HCT116 (cell line): ENCODE measurements at places on chromosomes 11 and 22. TPM values are rescaled to one million over a fixed set of nuclear protein-coding genes. Genes with fewer than 3 reads are reported as not detected.

- no peak for DNase-seq
These were observed 11.3 kb upstream of the SESN3 start for GRCh38 chr11:95242091-95242844.

- DNase-seq, result no peak
These were observed 14.6 kb downstream of the RPS6KA4 start for GRCh38 chr11:64373598-64373974.

- peak; percentile 57 for DNase-seq
These were observed 39.4 kb upstream of the CFAP300 start for GRCh38 chr11:102007567-102008437.

DNA sequence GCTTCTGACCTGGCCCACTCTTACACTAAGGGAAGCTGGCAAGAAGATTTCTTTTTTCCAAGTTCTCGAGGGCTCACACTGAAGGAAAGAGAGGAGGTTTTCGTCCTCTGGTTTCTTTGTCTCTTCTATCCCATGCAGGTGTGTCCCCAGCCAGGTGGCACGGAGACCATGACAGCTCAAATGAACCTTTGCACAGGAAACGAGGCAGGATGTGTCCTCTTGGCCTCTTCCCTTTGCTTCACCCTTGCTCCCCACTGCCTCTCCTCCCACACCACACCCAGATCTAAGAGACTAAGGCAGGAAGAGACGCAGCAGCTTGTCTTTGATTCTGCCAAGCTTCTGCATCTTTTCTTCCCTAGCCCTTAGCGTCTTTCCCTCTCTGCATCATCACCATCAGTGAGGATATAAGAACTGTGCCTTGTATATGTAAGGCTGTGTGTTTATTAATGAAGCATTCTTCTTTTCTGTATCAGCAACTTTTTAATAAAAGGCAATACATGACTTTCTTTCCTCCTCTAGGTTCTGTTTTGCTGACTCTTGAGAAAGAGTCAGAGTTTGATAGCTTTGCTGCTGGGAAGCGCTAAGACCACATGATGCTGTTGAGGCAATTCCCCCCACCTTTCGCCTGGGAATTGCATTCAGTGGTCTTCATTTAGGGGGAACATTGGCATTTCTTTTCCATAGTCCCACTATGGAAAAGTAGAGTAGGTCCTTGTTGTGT, 56.0 kb upstream of the PARVA start:
- DNase-seq, result no peak

DNA sequence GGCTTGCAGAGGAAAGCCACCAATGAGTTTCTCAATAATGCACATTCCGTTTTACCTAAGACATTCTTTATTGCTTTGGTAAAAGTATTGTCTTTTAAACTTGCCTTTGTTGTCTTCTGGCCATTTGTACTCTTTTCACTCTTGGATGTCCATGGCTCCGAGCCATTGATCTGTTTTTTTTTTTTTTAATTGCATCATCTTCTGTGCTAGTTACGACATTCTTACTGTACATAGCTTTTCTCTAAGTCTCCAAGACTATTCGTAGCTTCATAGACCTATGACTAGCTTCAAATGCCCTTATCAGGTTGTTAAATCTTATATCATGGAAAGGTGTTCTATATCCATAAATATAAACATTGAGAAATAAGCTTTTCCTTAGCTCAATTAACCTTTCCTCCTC, 1522.6 kb downstream of the FAM181B start:
- DNase-seq, result no peak

DNA sequence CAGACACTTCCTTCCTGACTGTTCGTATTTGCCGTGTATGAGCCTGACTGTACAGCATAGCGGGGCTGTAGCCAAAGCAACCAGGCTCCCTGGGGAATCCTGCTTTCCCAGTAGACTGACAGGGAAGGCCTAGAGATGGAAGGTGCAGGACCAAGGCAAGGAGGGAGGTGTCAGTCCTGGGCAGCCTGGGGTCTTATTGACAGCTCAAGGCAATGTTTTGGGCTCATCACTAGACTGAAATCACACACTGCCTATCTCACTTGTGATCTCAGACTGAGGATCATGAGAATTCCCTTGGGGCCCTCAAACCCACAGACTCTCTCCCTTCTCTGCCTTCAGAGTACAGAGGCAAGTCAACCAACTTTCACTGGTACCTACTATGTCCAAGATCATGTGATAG, 346.8 kb upstream of the NARS2 start:
- no peak for DNase-seq

DNA sequence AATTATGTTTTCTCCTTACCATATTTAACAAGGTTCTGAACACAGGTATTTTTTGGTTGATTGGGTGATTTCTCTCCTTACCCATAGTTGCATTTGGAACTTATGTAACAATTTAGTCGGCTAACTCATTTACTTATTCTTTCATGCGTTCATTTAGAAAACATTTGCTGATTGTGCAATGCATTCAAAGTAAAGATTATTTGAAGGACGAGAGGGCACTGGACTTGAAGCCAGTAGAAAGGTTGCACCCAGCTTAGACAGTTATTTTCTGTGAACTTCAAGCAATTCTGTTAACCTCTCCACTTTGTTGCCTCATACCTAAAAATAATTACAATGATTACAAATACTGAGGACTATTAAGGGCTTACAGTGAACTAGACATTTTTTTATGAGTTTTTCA, 769.6 kb downstream of the LRRC4C start:
- DNase-seq, result no peak

GRCh38 chr11:86240164-86240563, 4.4 kb upstream of the EED start:
- DNase-seq, result no peak

DNA sequence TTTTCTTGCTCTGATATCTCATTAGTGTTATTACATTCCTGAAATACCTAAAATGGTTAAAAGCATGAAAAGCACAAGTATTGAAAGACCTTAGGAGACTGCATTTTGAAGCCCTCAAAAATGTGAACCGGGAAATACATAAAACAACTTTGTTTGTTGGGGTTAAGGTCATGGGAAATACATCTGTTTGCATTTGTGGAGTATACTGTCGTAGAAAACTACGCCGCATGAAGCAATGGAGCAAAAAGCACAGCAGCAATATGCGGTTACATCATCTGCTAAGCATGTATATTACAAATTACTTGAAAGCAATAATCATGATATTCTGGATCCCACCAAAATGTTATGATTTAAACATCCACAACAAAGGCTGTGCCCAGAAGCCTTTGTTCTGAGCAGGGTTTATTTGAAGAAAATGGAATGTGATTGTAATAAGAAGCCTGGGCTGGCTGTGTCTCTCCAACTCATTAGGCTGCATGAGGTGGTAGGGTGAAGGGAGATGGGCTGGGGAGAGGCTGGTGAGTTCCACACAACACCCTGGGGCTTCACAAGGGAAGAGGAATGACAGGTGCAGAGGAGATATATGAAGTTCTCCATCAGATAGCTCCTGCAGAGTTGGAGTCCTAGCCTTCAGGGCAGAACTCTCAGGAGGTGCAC, 64.7 kb upstream of the LIN7C start:
- no peak for DNase-seq

- DNase-seq, result no peak
These were observed 466 bp downstream of the FAM168A start for GRCh38 chr11:73597336-73597955.

GRCh38 chr11:19903620-19904069, 191.0 kb downstream of the NAV2 start:
- peak; percentile 62 for DNase-seq

DNA sequence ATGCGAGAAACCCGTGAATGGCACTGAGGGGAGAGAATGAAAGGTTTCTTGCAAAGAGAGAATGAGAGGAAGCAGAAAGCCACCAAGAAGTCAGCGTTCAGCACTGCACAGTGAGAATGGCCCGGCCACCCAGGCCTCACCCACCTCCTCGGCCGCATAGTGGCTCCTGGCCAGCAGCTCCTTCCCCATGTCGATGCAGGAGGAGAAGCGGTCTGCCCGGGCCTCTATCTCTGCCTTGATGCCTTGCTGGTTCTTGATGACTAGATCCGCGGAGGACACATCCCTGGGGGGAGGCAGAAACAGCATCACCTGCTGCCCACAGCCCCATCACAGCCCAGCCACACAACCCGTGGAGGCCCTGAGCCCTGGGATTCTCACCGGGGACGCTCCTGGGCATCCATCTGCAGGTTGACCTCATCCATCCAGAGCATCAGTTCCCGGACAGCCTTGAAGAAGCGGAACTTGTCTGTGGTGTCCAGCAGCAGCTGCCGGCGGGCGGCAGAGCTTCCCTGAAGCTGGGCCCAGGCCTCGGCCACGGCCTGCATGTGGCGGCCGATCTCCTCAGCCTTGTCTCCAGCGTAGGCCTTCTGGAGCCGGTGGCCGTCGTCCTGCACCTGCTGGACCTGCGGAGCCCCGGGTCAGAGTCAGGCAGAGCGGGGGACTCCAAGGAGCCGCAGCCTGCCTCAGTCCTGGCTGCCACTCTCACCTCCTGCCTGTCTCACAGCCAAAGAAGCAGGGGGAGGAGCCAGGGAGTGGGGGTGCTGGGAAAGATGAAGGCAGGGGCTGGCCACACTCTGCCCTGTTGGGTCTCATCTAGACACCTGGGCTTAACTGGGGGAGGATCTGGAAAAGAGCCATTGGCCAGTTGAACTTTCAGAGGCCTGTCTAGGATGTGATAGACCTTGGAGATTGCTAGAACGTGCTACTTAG, 12.2 kb upstream of the RBM4B start:
- DNase-seq, result no peak

GRCh38 chr22:39028281-39028680, 7.4 kb downstream of the APOBEC3D start:
- no peak for DNase-seq

DNA sequence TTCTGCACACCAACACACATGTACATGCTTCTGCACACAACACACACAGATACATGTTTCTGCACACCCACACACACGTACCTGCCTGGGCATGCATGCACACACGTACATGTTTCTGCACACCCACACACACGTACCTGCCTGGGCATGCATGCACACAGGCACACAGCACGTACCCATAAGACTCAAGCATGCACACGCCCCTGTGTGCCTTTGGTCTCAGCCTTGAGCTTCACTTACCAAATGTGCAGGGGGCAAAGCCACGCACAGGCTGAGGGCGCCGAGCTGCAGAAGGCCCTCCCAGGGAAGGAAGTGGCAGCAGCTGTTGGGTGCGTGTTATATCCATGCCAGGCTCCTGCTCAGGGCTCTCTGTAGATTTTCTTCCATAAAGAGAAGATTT, 34.7 kb upstream of the SMIM38 start:
- DNase-seq, result no peak

GRCh38 chr11:61507012-61507768, 1.4 kb upstream of the LRRC10B start:
- no peak for DNase-seq

GRCh38 chr11:125542709-125543108, 26.6 kb upstream of the EI24 start:
- no peak for DNase-seq

DNA sequence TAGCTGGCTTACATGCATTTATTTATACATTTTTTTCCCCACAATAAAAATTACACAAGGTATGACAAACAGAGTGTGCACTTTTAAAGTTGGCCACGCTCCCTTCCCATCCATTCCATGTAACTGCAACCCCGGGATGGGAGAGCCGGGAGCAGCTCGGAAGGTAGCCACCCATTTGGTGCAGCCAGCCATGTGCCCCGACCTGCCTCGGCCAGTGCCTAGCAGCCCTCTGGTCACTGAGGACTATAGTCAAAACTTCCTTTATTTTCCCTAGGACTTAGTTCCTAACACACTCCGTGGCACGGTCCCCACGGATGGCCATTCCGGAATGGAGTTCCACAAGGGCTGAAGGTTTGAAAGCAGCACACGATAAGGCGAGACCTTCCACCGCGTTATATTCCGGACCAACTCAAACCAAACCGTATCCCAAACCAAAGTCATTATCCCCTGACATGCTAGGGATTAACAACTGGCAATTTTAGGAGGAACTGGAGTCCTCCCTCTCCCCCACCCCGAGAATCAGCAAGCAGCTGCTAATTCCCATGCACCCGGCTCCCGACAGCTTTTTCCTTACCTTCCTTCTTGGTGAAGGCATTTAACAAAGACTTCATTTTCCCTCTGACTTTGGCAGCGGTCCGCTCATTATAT, 426.4 kb downstream of the SHANK2 start:
- no peak for DNase-seq

DNA sequence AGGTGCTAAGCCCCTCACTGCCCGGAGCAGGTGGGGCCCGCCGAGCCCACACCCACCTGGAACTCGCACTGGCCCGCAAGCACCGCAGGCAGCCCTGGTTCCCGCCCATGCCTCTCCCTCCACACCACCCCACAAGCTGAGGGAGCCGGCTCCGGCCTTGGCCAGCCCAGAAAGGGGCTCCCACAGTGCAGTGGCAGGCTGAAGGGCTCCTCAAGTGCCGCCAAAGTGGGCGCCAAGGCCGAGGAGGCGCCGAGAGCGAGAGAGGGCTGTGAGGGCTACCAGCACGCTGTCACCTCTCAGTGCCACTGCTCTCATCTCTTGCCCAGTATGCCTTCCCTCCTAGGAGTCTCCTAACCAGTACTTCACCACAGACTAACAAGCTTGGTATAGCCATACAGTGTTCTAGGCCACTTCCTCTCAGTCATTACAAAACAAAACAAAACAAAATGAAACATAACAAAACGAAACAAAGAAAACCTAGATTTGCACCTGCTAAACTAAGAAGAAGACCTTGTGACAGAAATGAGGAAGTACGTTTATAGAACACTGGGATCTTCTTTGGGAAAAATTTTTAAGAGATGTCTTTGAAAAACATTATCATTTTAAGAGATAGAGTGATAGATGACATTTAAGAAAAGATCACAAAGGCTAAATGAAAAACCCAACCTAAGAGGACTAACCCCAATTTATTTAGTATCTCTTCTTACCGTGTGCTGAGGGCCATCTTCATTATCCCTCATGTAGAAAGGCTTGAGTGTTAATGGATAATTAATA, 47.7 kb upstream of the GAB2 start:
- no peak for DNase-seq

GRCh38 chr11:34364102-34364501, 6.3 kb upstream of the ABTB2 start:
- no peak for DNase-seq

DNA sequence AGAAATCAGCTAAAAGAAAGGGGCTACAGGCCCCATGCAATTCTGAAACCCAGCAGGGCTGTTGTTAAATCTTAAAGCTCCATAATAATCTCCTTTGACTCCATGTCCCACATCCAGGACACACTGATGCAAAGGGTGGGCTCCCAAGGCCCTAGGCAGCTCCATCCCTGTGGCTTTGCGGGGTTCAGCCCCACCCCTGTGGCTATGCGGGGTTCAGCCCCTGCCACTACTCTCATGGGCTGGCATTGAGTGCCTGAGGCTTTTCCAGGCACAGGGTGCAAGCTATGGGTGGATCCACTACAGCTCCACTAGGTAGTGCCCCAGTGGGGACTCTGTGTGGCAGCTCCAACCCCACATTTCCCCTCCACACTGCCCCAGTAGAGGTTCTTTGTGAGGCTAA, 8.7 kb upstream of the ZNF280A start:
- DNase-seq, result no peak

- DNase-seq, result no peak
These were observed 269.0 kb downstream of the OPCML start for GRCh38 chr11:133263332-133263731.

RPL3 gene
- total RNA-seq, result 2,966 TPM

SLC43A3 gene
- 36.9 TPM for total RNA-seq

SCGB1C1 gene
- not detected for total RNA-seq

MMP3 gene
- not detected for total RNA-seq

SCN4B gene
- 0.32 TPM for total RNA-seq

ZNF214 gene
- 2.1 TPM for total RNA-seq

SEPTIN3 gene
- total RNA-seq, result 9.3 TPM

PCF11 gene
- total RNA-seq, result 41.9 TPM

GNG3 gene
- not detected for total RNA-seq

TIMP3 gene
- total RNA-seq, result 2.2 TPM

PKP3 gene
- 157 TPM for total RNA-seq

SLC22A6 gene
- total RNA-seq, result not detected

SHANK2 gene
- 16.9 TPM for total RNA-seq
